ENCODE measurements at places on chromosomes 13 and 19. TPM values are rescaled to one million over a fixed set of nuclear protein-coding genes. Genes with fewer than 3 reads are reported as not detected.

DNA sequence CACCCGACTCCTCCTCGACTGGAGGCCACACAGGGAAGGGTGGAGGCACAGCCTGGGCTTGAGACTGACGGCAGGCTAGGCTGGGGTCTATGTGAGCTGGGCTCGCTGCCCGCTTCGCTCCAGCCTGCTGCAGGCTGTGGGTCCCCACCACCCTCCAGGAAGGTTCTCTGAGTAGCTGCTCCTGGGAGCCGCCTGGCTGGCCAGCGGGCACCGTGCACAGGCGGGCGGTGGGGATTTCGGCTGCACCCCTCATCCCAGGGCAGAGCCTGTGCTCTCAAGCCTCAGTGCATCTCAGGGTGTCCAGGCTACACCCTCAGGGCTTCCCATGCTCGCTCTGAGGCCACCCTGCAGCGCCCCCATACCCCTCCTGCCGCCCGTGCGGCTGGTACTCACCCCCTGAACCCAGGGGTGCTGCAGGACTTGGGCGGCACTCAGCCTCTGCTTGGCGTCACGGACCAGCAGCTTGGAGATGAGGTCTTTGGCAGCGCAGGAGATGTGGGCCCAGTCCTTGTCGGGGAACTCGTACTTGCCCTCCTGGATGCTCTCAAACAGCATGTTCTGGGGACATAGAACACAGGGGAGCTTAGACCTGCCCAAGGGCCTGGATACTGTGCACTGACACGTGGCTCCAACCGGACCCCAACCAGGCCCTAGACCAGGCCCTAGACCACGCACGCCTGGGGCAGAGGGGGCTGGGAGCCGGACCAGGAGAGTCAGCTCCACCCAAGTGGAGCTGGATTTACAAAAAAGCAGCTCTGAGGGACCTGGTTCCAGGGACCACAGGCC lies 10.2 kb downstream of the MKNK2 start:
- no peak overlapping the region for H3K27ac ChIP-seq
- no peak overlapping the region for H3K4me3 ChIP-seq
- H3K36me3 ChIP-seq = no peaks in the 10 kb centered on the region
- H3K4me1 ChIP-seq = no peaks in the 10 kb centered on the region
- DNase-seq = no peak

- no peaks in the 10 kb centered on the region for H3K36me3 ChIP-seq
- no peaks in the 10 kb centered on the region for H3K27me3 ChIP-seq
- peak overlapping the region; percentile 68 for H3K27ac ChIP-seq
- peak; percentile 96 for DNase-seq
- H3K4me1 ChIP-seq = peaks cover 53% of the 10 kb centered on the region
Observed at GRCh38 chr19:2532252-2533071, 56.5 kb downstream of the GADD45B start.

DNA sequence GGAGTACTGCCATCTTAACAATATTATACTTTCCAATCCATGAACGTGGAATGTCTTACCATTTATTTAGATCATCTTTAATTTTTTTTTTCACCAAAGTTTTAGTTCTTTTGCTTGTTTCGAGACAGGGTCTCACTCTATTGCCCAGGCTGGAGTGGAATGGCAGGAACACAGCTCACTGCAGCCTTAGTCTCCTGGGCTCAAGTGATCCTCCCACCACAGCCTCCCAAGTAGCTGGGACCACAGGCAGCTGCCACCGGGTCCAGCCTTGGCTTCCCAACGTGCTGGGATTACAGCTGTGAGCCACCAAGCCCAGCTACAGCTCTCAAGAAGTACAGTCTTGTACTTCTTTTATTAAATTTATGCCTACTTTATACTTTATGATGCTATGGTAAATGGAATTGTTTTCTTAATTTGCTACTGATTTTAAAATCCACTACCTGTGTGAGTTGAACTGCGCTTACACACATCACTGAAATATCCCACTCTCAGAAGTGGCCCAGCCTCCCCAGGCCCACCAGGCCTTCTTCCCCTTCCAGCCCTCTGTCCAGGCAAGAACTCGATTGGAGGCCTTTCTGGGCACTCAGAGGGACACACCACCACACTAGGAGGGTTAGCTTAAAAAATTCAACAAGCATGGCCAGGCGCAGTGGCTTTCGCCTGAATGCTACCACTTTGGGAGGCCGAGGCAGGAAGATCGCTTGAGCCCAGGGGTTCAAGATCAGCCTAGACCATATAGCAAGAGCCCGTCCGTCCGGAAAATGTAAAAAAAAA lies 1.0 kb upstream of the PGLS start:
- H3K27ac ChIP-seq = peak overlapping the region; percentile 97
- peaks cover 5% of the 10 kb centered on the region for H3K27me3 ChIP-seq
- H3K4me1 ChIP-seq = peaks cover 47% of the 10 kb centered on the region
- H3K36me3 ChIP-seq = peaks cover 34% of the 10 kb centered on the region

GRCh38 chr19:55538132-55538531 lies 1.2 kb upstream of the SBK2 start:
- no peak overlapping the region for H3K27ac ChIP-seq
- no peaks in the 10 kb centered on the region for H3K36me3 ChIP-seq
- DNase-seq = no peak
- peaks cover 6% of the 10 kb centered on the region for H3K27me3 ChIP-seq
- no peak overlapping the region for H3K4me3 ChIP-seq
- H3K4me1 ChIP-seq = no peaks in the 10 kb centered on the region

DNA sequence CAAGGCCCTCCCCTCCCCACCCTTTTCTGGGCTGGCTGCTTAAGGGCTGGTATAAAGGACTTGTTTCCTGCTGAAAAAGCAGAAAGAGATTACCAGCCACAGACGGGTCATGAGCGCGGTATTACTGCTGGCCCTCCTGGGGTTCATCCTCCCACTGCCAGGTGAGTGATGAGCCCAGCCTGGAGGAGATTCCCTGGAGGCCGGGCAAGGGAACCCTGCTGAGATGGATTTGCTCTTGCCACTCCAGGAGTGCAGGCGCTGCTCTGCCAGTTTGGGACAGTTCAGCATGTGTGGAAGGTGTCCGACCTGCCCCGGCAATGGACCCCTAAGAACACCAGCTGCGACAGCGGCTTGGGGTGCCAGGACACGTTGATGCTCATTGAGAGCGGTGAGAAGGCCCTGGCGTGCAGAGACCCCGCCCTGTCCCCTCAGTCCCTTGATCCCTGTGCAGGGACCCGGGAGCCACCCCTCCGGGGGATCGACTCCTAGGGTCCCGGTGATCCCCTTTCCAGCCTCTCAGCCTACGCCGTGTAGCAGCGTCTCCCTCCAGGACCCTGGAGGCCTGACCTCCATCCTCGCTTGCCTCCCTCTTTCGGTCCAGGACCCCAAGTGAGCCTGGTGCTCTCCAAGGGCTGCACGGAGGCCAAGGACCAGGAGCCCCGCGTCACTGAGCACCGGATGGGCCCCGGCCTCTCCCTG lies at the start of gene CD177:
CD177 (plus strand) TSS at position 81 of the 699 bp plus-strand sequence; CDS start at position 110, 29 bp downstream.
- peaks cover 5% of the 10 kb centered on the region for H3K36me3 ChIP-seq
- H3K27me3 ChIP-seq = peaks cover 24% of the 10 kb centered on the region
- 0 out of 2 replicates have a peak, but pooled peaks cover 5% of the 10 kb centered on the region for H3K4me1 ChIP-seq

DNA sequence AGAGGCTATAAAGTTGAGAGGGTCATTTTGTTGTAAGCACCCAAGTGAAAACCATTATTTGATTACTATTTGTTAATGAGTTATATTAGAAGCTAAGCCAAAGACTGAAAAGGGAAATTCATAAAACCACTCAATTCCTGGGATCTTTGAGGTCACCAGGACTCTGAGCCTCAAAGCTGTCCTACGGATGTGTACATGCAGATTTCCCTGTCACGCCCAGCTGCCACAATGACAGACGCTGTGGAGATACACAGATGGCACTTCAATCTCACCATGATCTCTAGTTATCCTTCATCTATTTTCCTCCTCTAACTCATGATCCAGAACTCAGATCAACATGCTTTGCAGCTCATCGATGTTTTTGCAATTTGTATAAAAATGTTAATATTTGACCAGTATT lies 403.5 kb upstream of the MIR17HG start:
- H3K27me3 ChIP-seq = no peaks in the 10 kb centered on the region
- DNase-seq = no peak
- no peak overlapping the region for H3K27ac ChIP-seq
- H3K4me1 ChIP-seq = no peaks in the 10 kb centered on the region
- no peak overlapping the region for H3K4me3 ChIP-seq

DNA sequence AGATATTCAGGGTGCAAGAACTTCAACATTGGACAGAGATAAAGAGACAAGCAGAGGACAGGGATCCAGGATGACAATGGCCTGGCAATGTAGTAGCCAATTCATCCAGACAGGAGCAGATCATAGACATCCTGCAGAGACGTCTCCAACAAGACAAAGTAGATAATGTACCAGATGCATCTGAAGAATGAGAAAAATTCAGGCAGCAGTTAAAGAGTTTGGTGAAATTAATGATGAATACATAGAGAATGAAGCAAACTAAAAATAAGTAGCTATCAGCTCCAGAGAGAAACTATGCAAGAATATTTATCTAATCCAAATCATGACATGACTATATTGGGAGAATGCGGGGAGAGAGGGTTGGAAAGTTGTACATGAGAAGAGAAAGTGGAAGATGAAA lies 278.4 kb upstream of the DACH1 start:
- no peak for DNase-seq
- H3K36me3 ChIP-seq = no peaks in the 10 kb centered on the region
- H3K4me3 ChIP-seq = no peak overlapping the region

The SLAIN1 gene
- 0.24 TPM for total RNA-seq

The PRODH2 gene
- total RNA-seq = not detected
